Activated gamma-delta T cell (primary cell): ENCODE measurements at places on chromosomes 16 and 17.

DNA sequence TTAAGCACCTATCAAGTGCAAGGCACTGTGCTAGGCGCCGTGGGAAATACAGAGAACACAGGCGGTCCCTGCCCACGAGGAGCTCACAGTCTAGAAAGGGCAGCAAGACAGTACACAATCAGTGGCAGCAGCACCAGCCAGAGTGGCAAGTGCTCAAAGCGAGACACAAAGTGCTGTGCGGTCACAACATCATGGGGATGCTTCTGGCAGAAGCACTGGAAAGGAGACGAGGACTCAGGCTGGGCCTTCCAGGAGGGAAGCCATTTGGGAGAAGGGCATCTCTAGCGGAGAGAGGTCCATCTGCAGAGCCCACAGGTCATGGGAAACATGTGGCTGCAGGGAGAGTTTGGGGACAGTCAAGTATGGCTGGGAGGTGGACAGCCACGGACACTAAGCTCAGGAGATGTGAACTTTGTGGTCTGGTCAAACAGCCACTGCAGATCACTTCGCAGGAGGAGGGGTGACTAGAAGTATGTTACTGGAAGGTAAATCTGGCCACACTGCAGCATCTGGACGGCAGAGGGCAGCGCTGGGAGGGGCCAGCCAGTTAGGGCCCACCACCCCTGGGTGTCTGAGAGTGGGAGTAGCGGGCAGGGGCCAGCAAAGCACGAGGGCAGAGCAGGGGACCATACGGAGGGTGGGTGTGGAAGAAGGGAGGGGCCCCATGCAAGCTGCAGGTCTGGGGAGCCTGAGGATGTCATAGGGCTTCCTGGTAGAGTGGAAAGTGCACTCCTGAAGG lies 71.1 kb downstream of the N4BP1 start:
- no peak for DNase-seq

DNA sequence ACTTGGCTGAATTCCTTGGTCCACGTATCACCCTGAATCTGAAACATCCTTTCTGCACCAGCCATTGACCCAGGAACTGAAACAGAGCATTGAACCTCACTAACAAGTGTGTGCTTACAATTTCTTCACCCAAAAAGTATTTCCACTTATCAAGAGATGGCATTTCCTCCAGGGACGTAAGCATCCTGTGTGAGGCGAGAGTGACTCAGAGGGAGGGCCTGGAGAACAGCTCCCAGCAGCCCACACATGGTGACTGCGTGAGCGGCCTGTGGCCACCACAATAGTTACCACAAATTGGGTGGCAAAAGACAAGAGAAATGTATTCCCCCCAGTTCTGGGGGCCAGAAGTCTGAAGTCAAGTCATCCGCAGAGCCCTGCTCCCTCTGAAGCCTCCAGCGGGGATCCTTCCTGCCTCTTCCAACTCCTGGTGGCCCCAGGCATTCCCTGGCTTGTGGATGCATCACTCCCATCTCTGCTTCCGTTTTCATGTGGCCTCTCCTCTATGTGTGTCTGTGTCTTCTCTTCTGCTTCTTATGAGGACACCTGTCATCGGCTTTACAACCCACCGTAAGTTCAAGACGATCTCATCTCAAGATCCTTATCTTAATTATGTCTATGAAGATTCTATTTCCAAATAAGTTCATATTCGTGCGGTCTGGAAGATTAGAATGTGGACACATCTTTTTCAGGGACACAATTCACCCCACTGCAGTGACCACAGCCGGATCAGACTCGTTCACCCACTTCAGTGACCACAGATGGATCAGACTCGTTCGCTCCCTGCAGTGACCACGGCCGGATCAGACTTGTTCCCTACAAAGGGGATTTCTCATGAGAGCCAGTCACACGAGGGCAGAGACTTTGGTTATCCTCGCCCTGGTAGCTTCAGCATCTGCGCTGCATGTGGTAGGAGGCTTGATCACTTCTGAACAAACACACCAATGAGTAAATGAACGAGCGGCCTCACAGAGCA lies 122.6 kb upstream of the FOXF1 start:
- no peak for DNase-seq

DNA sequence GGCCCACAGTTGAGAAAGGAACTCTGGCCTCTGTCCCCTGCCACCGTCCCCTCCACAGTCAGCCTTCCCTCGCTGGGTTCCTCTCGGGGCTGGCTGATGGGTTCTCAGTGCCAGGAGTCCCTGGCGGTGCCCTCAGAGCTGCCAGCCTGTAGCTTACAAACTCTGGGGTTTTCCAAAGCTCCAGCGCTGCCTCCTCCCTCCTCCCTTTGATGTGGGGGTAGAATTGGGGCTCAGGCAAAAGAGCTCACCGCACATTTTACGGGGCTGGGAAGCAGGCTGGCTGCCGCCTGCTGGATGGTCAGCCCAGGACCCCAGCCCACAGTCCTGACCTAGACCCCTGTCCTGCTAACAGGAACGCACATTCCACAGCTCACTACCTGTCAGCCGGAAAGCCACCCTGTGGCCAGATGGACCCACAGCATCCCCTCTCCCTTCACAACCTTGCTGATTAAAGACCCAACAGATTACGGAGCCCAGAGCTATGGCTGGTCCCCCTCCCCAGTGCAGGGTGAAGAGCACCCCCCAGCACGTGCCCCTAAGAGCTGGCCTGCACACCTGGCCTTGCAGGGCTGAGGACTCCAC lies 6.0 kb downstream of the VASN start:
- DNase-seq, result no peak

DNA sequence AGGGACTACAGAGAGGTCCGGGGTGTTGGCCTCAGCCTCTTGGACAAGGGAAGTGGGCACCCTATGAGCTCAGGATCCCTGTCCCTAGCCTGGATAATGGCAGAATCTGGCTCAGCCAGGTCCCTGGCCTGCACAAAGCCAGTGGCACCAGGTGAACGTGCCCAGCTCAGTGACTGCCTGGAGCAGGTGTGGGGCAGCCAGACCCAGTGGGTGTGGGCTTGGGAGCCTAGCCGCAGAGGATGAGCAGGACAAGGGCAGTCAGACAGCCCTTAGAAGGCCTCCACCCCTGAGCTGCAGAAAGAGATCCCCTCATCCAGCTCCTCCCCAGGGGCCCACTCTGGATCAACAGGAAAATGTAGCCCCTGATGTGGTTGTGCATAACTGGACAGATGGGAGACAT lies 585.3 kb downstream of the KCNJ18 start:
- DNase-seq, result no peak

DNA sequence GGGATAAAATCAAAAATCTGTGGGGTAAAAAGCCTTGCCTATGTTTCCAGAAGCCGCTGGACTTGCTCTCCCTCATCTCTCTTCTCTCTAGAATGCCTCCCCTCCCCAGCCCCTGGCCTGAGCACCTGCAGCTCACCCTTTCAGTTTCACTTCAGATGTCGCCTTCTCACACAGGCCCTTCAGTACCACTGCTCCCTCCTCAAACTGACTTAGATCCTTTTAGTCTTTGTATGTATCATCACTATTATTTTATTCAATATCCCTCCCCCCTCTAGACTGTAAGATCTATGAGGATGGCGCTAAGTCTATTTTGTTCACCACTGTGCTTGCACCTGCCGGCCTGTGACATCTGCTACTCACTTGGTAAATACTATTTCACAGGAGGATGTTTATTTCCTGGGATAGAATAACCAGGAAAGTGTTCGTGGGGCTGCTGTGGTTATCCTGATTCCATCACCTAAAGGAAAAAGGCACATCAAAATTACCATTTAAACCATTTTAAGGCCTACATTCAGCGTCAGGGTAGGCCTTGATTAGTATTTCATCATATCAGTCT lies 122.3 kb downstream of the MRTFB start:
- DNase-seq, result no peak
